ENCODE measurements at places on chromosomes 6 and 20.

DNA sequence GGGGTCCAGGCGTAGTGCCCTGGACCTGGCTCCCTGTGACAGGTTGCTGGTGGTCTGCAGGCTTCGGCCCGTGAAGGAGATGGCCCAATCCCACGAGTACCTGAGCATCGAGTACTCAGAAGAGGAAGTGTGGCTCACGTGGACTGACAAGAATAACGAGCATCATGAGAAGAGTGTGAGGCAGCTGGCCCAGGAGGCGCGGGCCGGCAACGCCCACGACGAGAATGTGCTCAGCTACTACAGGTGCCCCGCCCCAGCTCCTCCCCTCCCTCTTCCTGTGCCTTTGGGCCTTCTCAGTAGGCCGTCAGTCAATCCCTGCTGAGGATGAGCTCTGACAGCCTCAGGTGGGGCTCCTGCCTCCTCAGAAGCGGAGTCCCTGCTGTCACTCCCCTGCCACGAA lies 42.6 kb downstream of the UQCC2 start:
- no peaks in the 10 kb centered on the region for H3K27me3 ChIP-seq
- H3K27ac ChIP-seq, result no peak overlapping the region
- H3K4me1 ChIP-seq, result peaks cover 11% of the 10 kb centered on the region

GRCh38 chr6:168440520-168441433 lies at the start of gene SMOC2:
Gene SMOC2 (plus strand): TSS chr6:168441184. CDS start chr6:168441371, 187 bp downstream.
- H3K27me3 ChIP-seq, result peaks cover 97% of the 10 kb centered on the region
- H3K4me1 ChIP-seq, result peaks cover 26% of the 10 kb centered on the region
- peak; percentile 66 for DNase-seq
- peak within 1 kb of the TSS; percentile 72 for H3K4me3 ChIP-seq

DNA sequence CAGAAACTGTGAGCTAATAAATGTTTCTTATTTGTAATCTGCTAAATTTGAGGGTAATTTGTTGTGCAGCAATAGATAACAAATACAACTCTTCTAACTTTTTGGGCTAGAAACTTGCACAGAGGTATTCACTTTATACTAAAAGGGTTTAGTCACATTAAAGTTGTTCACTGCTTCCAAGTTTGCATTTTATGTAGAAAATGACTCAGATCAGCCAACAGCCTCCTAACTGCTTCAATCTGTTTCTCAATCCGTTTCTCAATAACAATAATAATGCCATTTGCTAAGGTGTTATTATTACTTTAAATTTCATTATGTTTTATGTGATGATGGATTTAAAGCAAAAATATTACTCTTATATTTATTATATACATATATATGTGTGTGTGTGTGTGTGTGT lies 213.9 kb downstream of the CENPW start:
- DNase-seq, result no peak
- no peak overlapping the region for H3K4me3 ChIP-seq
- H3K4me1 ChIP-seq, result no peaks in the 10 kb centered on the region
- no peaks in the 10 kb centered on the region for H3K27me3 ChIP-seq
- H3K27ac ChIP-seq, result no peak overlapping the region
- H3K36me3 ChIP-seq, result no peaks in the 10 kb centered on the region

DNA sequence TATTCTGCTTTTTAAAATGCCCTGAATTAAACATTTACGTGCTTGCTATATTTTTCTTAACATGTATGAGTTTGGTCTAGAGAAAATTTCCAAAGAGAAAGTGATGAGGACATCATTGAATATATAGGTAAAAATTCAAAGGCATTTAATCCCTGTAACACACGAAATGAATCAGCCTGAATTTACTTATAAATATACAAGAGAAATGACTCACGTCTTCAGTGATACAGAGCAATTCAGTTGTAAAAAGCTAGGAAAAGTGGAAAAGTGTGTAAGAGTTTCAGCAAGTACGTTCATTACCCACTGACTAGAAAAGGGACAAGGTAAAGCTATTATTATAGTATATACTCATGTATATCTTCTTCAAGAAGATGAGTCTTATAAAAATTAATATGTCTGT lies 124.8 kb downstream of the HIVEP1 start:
- no peak overlapping the region for H3K27ac ChIP-seq
- H3K27me3 ChIP-seq, result no peaks in the 10 kb centered on the region
- no peak overlapping the region for H3K4me3 ChIP-seq
- peaks cover 15% of the 10 kb centered on the region for H3K4me1 ChIP-seq

GRCh38 chr6:151999194-151999593 lies 191.7 kb downstream of the ESR1 start:
- DNase-seq, result no peak
- H3K4me1 ChIP-seq, result no peaks in the 10 kb centered on the region
- no peaks in the 10 kb centered on the region for H3K27me3 ChIP-seq
- no peaks in the 10 kb centered on the region for H3K36me3 ChIP-seq
- no peak overlapping the region for H3K4me3 ChIP-seq
- H3K27ac ChIP-seq, result no peak overlapping the region

DNA sequence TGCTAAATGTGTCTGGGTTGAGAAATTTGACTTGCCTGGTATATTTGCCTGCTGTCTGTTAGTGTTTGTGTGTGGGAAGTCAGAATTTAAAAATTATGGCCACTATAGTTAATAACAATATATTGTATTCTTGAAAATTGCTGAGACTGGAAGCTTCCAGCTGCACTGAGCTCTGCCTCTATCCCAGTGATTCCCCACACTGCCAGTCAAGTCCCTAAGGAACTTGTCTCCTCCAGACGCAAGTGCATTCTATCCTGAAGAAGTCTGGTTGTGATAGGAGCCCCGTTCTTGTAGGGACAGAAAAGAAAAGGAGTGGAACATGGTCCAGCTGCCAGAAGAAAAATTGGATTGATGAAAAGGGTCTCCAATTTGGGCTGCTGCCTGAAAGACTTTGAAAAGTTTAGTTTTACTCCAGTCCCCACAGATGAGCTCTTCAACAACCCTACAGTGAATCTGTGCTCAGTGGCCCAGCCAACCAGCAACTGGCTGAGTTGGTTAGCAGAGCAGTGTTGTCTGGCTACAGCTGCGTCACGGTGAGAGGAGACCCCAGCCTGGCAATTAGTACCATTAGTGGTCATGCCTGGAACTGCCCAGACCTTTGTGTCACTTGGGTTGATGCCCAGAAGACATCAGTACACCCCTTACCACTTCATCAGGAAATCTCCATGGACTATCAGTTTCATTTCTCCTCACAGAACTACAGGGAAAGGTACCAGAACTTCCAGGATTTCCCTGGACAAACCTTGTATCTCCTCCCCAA lies 183.1 kb upstream of the MCHR2 start:
- H3K27ac ChIP-seq, result peak overlapping the region; percentile 68
- H3K4me1 ChIP-seq, result peaks cover 3% of the 10 kb centered on the region
- no peaks in the 10 kb centered on the region for H3K36me3 ChIP-seq
- DNase-seq, result no peak
- no peak overlapping the region for H3K4me3 ChIP-seq

- no peak for DNase-seq
- no peaks in the 10 kb centered on the region for H3K36me3 ChIP-seq
Observed at GRCh38 chr20:47985092-47985850, 200.0 kb upstream of the SULF2 start.

DNA sequence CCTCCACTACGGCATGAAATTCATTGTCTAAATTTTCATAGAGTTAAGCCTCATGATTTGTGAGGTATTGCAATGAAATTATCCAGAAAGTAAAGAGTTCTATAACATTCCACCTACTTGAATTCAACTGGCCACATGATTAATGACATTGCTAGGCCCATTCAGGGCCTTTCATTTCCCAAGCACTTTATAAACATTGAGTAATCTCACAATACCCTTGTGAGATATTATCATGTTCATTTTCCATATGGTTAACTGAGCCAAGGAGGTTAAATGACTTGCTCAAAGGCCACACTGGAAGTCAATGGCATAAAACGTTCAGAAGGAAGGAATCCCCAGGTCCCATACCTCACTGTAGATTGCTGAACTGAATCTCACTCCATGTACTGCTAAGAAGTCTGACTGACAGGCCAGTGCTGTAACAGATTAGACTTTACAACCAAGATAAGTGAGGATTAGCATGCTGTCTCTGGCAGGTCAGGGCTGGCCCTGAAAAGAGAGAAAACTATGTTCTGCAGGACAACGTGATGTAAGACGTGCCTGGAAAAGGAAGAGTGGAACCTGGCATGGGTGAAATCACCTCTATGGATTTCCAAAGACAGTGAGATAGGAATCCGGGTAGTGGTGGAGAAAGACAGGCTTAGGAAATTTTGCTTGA lies 75.9 kb upstream of the SPACA1 start:
- no peak overlapping the region for H3K27ac ChIP-seq
- peaks cover 60% of the 10 kb centered on the region for H3K27me3 ChIP-seq
- H3K4me1 ChIP-seq, result peaks cover 3% of the 10 kb centered on the region
- H3K36me3 ChIP-seq, result no peaks in the 10 kb centered on the region
- DNase-seq, result no peak

DNA sequence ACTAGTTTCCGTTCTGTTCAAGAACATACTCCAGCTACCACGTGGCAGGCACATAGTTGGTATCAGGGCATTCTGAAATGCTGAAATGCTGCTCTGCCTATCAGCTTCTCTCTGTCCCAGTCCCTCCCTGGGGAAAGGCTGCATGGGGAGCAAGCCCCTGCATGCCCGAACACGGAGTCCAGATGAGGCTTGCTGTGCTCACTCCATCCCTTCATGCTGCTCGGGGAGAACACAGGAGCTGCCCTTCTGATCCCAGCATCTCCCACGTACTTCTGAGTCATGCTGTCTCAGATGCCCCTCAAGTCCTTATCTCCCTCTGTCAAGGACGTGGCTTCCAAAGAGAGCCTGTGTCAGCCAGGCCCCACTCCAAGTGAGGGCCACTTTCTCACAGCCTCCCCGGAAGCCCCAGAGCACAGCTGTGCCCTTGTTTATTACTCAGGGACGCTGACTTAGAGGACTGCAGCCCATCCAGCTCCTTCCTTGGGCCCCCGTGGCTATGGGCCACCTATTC lies 29.4 kb downstream of the THBS2 start:
- H3K27ac ChIP-seq, result peak overlapping the region; percentile 45
- H3K4me1 ChIP-seq, result no peaks in the 10 kb centered on the region
- no peak for DNase-seq
- H3K4me3 ChIP-seq, result no peak overlapping the region

DNA sequence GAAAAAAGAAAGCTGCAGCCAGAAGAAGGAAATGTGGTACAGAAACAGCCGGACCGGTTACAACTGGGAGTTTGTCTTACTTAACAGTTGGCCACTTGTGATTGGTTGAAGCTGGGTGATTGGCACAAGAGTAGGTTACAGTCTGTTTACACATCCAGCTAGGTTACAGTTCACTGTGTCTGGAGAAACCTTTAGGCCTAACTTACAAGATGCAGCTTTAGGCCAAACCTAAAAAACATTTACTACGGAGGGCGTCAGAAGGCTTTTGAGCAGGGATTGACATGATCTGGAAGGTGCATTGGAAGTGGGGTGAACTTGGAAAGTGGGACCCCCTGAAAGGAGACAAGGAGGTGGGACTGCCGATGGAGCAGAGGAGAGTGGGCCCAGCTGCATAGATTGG lies 122.3 kb downstream of the BANF2 start:
- no peak overlapping the region for H3K27ac ChIP-seq
- no peak overlapping the region for H3K4me3 ChIP-seq
- no peaks in the 10 kb centered on the region for H3K36me3 ChIP-seq
- no peaks in the 10 kb centered on the region for H3K27me3 ChIP-seq
- H3K4me1 ChIP-seq, result peaks cover 29% of the 10 kb centered on the region
- DNase-seq, result no peak

GRCh38 chr20:25565578-25566157 lies 19.7 kb downstream of the NINL start:
- H3K4me1 ChIP-seq, result no peaks in the 10 kb centered on the region
- no peaks in the 10 kb centered on the region for H3K27me3 ChIP-seq
- no peak overlapping the region for H3K4me3 ChIP-seq
- no peak overlapping the region for H3K27ac ChIP-seq

Measured in left ventricle myocardium inferior (tissue), 1 donor.